HepG2 (cell line): ENCODE measurements at places on chromosomes 12 and 14. TPM values are rescaled to one million over a fixed set of nuclear protein-coding genes. Genes with fewer than 3 reads are reported as not detected.

DNA sequence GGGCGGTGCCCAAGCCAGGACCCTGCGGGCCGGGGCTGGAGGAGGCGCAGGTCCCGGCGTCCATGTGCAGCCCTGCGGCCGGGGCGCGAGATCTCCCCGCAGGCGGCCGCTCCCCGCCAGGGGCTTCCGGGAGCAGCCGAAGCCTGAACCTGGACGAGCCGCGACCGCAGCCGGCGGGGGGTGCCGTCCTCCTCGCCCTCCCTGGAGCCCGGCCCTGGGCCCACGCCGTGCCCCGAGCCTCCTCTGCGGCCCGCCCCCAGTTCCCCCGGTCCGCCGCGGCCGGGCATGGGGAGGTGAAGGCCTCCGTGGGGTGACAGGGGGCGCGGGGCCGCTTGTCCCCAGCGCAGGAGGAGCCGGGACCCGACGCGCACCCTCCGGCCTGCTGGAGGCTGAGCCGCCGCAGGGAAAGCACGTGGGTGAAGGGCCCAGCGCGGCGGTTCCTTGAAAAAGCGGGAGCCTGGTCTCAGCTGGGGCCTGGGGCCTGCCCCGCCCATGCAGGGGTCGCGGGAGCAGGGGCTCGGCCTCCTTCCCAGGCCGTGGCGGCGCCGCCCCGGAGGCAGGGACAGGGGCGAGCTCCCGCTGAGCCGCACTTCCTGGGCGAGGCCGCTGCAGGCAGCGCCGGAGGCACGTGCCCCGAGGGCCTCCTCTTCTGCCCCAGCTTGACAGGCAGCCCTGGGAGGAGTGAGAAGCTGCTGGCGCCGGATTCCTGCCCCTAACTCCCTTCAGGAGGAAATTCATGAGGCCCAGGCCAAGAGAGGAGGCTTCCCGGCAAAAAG is 55.6 kb upstream of the PPP2R5C start:
- H3K4me1 ChIP-seq: peaks cover 47% of the 10 kb centered on the region
- H3K36me3 ChIP-seq: no peaks in the 10 kb centered on the region
- no peaks in the 10 kb centered on the region for H3K27me3 ChIP-seq
- H3K4me3 ChIP-seq: no peak overlapping the region

GRCh38 chr14:94691660-94692034 is 78.3 kb downstream of the GSC start:
- no peak for DNase-seq
- no peaks in the 10 kb centered on the region for H3K36me3 ChIP-seq
- no peak overlapping the region for H3K27ac ChIP-seq
- peaks cover 57% of the 10 kb centered on the region for H3K27me3 ChIP-seq
- no peak overlapping the region for H3K4me3 ChIP-seq

- no peaks in the 10 kb centered on the region for H3K4me1 ChIP-seq
- no peak overlapping the region for H3K4me3 ChIP-seq
- no peak overlapping the region for H3K27ac ChIP-seq
Observed at GRCh38 chr12:112788205-112788604, 3.3 kb upstream of the RPH3A start.

- no peaks in the 10 kb centered on the region for H3K27me3 ChIP-seq
- H3K27ac ChIP-seq: peak overlapping the region; percentile 24
- DNase-seq: no peak
Observed at GRCh38 chr14:24159777-24160498, 1.1 kb upstream of the IRF9 start.

DNA sequence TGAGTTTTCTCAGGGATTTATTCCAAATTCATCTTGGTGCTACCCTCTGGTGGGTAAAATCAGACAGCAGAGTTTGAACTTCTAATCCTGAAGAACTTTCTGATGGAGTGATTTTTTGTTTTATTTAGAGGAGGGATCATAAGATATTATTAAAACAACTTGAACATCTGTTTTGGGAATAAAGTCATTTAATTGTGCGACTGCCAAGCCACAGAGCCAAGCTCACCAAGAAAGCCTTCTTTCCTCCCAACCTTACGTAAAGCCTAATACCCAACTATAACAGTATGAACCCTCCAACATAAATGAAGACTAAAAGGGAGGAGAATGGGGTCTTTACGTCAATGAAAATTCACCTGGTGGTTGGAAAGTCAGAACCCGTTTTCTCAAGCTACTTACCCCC is 205.5 kb upstream of the IGF1 start:
- no peak overlapping the region for H3K27ac ChIP-seq
- H3K4me3 ChIP-seq: no peak overlapping the region
- no peaks in the 10 kb centered on the region for H3K36me3 ChIP-seq
- H3K4me1 ChIP-seq: no peaks in the 10 kb centered on the region
- H3K27me3 ChIP-seq: no peaks in the 10 kb centered on the region

GRCh38 chr14:50400461-50400860 is 3.8 kb upstream of the CDKL1 start:
- no peak overlapping the region for H3K27ac ChIP-seq
- peaks cover 37% of the 10 kb centered on the region for H3K4me1 ChIP-seq
- no peak for DNase-seq
- H3K4me3 ChIP-seq: no peak overlapping the region

- peaks cover 3% of the 10 kb centered on the region for H3K27me3 ChIP-seq
- H3K4me1 ChIP-seq: peaks cover 19% of the 10 kb centered on the region
- no peak overlapping the region for H3K4me3 ChIP-seq
- no peak overlapping the region for H3K27ac ChIP-seq
- H3K36me3 ChIP-seq: no peaks in the 10 kb centered on the region
- no peak for DNase-seq
Observed at GRCh38 chr14:100875861-100876590, 27.5 kb downstream of the RTL1 start.

Gene LRP1-AS
- total RNA-seq: not detected in 2 replicates

Gene GTF2A1
- 17.5 and 30.1 TPM in 2 replicates for total RNA-seq

Gene IFNG-AS1
- total RNA-seq: not detected in 2 replicates
